Midbrain (tissue), 1 donor: ENCODE measurements at places on chromosomes 5 and 9.

- no peak for DNase-seq
These were observed 26.5 kb downstream of the CEL start for GRCh38 chr9:133088146-133088750.

DNA sequence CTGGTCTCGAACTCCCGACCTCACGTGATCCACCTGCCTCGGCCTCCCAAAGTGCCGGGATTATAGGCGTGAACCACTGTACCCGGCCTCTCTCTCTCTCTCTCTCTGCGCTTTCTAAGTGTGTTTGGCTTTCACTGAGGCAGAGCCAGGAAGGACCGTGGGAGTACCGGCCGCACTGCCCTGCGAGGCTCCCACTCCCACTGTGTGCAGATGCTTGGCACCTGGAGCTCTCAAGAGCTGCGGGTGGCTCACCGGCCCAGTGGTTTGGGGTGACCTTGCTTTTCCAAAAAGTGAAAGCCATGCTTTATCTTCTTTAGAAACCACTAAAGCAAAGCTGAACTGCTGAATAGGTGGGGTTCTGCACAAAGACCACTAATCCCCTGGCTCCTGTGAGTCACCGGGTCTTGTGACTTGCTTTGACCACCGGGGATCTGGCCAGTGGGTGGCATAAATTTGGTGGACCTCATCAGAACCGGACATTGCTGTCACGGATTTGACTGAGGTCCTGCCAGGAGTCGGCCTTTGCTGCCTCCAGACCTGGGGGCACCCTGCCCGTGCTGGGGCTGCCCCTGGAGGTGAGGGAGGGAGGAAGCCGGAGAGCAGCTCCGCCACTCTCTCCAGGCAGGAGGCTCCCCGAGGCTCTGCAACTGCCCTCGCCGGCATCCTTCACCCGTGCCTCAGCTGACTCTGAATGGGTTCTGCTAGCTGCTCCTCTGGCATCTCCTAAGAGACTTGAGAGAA is 228.9 kb downstream of the FANCC start:
- no peak for DNase-seq

- no peak for DNase-seq
These were observed 515.8 kb upstream of the ARRDC3 start for GRCh38 chr5:91898898-91899297.

GRCh38 chr9:96495341-96495740 is 45.4 kb downstream of the HABP4 start:
- no peak for DNase-seq

DNA sequence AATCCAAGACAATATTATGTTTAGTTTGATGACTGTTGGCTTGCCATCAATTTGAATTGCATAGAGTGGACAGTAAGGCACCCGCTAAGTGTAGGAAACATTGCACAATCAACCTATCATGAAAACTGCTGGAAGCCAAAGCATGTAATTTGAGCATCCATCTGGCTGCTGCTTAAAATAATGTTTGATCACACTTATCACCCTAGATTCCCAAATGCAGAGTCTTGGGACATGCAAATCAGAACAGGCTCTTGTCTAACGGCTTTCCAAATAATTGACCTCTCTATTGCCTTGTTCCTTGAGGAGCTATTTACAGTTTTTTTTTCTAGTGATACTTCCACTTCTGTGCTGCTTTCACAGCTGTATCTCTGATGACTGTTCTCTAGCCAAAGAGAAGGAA is 342.1 kb downstream of the PRR16 start:
- no peak for DNase-seq

DNA sequence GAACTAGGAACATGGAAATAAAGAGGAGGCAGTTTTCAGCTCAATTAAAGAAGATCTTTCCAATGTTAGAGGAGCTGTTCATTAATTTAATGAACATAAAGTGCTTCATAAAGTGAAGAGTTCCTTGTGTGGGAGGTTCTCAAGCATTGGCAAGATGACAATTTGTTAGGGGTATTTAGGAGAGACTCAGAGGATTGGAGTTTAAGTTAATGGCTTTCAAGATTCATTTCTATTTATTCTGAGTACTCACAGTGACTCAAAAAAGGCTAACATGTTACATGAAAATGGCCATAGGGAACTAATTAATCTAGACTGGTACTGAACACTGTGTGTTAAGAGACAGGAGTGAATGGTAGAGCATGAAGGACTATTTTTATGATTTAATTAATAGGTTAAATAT is 55.4 kb upstream of the CDH12 start:
- no peak for DNase-seq

DNA sequence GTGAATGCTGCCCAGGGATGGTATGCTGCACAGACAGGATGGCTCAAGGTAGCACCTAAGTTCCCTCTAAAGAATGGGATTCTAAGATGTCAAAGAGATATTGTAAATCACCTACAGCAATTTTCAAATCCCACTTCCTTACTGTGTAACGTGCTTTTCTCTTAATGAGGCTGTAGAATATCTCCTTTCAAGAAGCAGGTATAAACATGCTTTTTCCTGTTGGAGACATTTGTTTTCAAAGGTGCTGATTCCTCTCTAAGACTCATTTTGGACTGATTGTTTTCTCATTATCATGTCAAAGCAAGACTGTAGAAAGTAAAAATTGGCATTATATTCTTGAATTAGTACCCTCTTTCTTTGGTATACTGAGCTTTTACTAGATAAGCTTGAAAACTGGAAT is 412.6 kb upstream of the PAPPA start:
- no peak for DNase-seq

GRCh38 chr9:91291866-91292265 is 69.9 kb downstream of the AUH start:
- DNase-seq, result no peak

- DNase-seq, result no peak
These were observed 84.3 kb downstream of the MRPS27 start for GRCh38 chr5:72235725-72236124.

- DNase-seq, result no peak
These were observed 12.4 kb downstream of the DNAJB5 start for GRCh38 chr9:35001803-35002502.

GRCh38 chr5:76082772-76083554 is at the start of gene SV2C:
Gene SV2C, plus strand, starts transcription at chr5:76083383. Its CDS starts 48,368 bp downstream, at chr5:76131751.
- DNase-seq, result no peak

DNA sequence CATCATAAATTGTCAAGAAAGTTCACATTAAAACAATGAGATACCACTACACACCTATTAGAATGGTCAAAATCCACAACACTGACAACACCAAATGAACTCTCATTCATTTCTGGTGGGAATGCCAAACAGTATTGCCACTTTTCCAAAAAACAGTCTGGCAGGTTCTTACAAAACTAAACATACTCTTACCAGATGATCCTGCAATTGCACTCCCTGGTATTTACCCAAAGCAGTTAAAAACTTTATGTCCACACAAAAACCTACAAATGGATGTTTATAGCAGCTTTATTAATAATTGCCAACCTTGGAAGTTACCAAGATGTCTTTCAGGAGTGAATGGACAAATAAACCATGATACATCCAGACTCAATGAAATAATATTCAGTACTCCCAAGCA is 56.8 kb downstream of the ZNF608 start:
- DNase-seq, result no peak

- DNase-seq, result no peak
These were observed 170.1 kb downstream of the GABBR2 start for GRCh38 chr9:98538626-98539031.

- DNase-seq, result no peak
These were observed 162.7 kb downstream of the ZNF608 start for GRCh38 chr5:124583469-124584350.

GRCh38 chr5:168612123-168612522 is 33.0 kb upstream of the PANK3 start:
- DNase-seq, result no peak

GRCh38 chr9:25472085-25472607 is 206.1 kb downstream of the TUSC1 start:
- DNase-seq, result no peak

DNA sequence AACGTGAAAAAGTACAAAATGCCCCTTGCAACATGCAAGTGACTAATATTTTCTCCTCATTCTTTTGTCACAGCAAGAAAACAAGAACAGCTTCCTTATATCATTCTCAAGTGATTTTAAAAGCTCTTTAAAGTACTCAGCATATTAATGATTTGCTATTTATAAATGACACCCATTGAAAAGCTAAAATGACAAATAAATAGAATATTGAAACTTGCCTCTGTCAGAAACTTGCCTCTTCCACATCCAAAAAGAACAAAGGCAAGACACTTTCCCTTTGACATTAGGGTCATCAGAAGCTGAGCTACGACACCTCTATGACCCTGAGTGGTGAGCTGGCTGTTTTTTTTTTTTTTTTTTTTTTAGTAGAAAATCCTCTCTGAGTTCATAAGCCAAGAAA is 339.6 kb upstream of the ITGA1 start:
- no peak for DNase-seq

DNA sequence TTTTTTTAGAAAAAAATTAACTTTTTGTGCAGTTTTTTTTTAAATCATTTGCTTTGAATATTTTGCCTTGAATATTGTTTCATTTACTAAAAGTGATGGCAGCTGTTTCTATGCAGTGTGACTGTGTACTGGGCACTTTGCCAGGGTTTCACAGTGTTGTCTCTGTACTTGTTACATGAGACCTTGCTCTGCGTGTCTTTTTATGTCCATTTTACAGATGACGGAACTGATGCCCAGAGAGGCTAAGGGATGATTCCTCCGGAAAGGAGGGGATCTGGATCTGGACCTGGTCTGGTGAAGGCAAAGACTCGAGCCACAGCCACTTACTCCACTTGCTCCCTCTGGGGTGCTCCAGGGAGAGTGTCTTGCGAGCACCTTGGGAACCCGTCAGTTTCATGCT is 124.8 kb upstream of the PTCH1 start:
- no peak for DNase-seq

GRCh38 chr5:82812575-82812974 is 264.6 kb downstream of the TMEM167A start:
- no peak for DNase-seq

GRCh38 chr9:73079326-73079725 is 72.3 kb upstream of the ANXA1 start:
- DNase-seq, result no peak

DNA sequence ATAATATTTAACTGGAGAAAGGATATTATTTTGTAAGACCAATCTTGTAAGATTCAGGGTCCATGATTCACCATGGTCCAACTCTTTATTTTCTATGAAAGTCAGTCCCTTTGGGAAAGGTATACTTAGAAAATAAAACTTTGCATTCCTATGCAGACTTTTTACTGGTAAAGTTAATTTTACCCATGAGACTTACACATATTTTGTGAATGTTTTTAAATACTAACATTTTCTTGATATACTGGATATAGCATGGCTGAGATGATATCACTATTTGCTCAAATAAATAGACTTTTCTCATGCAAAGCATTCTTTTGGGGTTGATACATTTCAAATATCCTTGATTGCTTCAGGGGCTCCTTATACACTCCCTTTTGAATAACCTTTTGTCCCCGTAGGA is 512.1 kb downstream of the MAN2A1 start:
- DNase-seq, result no peak

- DNase-seq, result no peak
These were observed 304.1 kb downstream of the FGF10 start for GRCh38 chr5:44085083-44085482.

DNA sequence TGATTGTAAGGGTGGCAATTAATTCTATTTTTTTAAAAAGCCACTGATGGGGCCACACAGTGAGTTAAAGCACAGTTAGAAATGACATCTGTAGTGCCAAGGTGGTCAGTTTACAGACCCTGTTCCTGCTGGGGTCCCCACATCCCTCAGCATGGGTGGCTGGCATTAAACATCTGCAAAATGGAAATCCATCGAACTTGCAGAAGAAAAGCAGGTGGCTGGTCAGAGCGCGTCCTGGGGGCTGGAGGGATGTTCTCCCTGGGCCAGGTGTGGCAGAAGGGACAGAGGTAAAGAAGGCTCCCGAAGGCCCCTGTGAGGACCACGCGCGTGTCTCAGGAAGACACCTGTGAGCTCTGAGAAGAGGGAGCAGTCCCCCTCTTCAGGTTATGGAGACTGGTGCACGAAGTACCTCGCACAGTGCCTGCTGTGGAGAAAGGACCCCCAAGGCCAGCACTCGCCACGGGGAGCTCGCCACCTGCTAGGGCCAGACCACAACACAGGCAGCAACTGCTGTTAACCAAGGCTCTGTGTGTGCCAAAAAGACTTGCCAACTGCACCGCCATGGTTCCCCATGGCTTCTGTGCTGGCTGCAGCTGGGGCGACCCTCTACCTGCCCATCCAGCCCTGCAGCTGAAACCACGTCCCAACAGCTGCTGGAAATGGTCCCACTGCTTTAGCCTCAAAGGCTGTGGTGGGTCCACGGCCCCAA is 65.2 kb downstream of the RASGEF1C start:
- DNase-seq, result no peak

DNA sequence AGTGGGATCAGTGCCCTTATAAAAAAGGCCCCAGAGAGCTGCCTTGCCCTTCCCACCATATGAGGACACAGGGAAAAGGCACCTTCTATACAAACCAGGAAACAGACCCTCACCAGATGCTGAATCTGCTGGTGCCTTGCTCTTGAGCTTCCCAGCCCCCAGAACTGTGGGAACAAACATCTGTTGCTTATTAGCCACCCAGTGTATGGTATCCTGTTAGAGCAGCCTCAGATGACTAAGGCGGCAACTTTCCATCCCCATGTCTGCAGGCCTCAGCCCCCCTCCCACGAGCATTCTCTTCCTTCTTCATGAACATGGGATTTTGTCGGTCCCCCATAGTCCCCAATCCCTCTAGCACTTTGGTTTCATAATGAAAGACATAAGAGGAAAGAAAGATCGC is 202.5 kb upstream of the GAS1 start:
- no peak for DNase-seq

GRCh38 chr9:86349271-86349670 is 4.9 kb downstream of the TUT7 start:
- DNase-seq, result no peak

DNA sequence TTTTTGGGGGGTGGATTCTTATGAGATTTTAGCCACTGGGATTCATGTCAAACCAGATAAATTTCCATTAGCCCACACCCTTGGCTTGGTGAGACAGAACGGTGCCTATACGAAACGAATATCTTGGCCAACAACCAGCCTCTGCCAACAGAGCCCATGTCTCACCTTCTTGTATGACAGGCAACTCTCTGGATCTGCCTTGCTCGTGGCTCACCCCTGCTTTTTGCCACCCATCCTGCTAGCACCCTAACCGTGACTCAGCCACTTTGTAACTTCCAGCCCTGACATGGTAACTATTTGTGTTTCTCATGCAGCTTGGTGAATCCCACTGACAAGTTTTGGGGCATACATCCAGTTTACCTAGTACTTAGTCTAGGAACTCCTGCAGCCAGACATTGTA is 457.0 kb downstream of the SPATA31D1 start:
- no peak for DNase-seq

- DNase-seq, result no peak
These were observed 275.3 kb upstream of the CDH6 start for GRCh38 chr5:30918171-30918570.

- DNase-seq, result no peak
These were observed 1227.0 kb downstream of the EFNA5 start for GRCh38 chr5:106443746-106444145.

GRCh38 chr5:78404682-78405293 is 44.4 kb downstream of the SCAMP1 start:
- DNase-seq, result no peak
